ENCODE measurements at places on chromosomes 5 and 9. TPM values are rescaled to one million over a fixed set of nuclear protein-coding genes. Genes with fewer than 3 reads are reported as not detected.
A peak's percentile ranks its signal among the peaks of the same experiment; 100 is the strongest.

DNA sequence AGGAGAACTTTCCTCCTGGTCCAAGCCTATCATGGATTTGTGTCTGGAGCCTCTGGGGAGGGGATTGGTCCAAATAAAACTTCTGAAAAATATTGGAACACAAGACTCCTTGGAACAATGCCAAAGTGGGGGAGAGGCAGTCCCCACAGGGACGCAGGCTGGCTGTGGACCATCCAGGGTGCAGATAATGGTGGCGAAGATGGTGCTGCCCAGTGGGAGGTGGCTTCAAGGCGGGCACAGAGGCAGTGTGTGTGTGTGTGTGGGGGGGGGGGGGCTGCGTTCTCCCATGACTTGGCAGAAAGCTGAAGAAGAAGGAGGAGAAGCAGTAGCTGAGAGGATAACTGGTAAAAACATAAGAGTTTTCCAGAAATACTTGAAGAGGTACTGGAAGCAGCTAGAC lies 186.4 kb downstream of the MELK start:
- no peak overlapping the region for H3K27ac ChIP-seq
- H3K4me3 ChIP-seq = no peak overlapping the region
- no peaks in the 10 kb centered on the region for H3K4me1 ChIP-seq
- DNase-seq = no peak
- no peaks in the 10 kb centered on the region for H3K36me3 ChIP-seq

DNA sequence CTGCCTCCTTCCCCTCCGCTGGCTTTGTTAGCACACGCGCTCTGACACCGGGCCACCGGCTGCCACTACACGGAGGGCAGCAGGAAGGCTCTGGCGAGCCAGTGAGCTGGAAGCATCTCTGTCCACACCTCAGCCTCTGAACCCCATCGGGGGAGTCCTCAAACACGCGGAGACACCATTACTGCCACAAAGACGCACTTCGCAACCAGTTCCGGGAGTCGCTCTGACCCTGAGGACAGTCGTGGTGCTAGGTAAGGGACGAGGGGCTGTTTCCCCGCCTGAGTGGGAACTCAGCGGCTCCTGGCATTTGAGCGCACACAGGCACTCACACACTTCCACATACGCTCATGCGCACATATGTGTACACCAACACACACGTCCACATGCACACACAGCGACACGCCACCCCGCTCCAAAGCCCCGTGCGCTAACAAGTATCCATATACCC lies 160.0 kb downstream of the C9orf152 start:
- H3K4me3 ChIP-seq = no peak overlapping the region
- H3K36me3 ChIP-seq = no peaks in the 10 kb centered on the region
- no peak overlapping the region for H3K27ac ChIP-seq
- peak; percentile 54 for DNase-seq
- no peaks in the 10 kb centered on the region for H3K27me3 ChIP-seq

- H3K36me3 ChIP-seq = no peaks in the 10 kb centered on the region
- no peak overlapping the region for H3K4me3 ChIP-seq
- peaks cover 5% of the 10 kb centered on the region for H3K4me1 ChIP-seq
- no peaks in the 10 kb centered on the region for H3K27me3 ChIP-seq
- DNase-seq = no peak
- H3K27ac ChIP-seq = no peak overlapping the region
These were observed 4.1 kb downstream of the CDK7 start for GRCh38 chr5:69238760-69239251.

Gene ACTL7A
- not detected for total RNA-seq

DNA sequence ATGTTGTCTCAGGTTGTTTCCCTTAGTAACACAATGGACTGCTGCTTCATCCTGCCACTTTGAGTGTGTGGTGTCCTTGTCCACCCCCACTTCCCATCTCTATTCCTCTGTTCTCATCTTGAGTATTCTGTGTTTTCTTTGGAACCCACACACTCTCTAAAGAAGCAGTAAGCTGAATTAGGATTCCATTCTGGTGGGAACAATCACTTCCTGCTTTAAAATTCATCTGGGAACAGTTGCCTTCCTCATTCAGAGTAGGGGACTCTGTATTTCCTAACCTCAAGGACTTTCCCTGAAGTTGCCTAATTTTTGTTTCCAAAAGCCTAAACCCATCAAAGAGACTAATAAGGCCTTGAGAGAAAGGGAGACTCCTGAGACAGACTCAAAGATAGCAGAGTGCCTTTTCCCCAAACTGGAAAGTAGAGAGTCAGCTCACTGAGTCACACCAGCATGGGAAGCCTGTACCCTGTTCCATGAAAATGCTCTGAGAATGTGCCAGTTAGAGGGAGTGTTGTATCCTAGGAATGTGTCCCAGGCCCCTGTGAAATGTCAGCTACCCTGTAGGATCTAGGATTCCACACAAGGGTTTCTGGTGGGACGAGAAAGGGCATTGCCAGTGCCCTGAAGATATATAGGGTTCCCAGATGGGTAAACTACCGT lies 63.6 kb downstream of the CCDC192 start:
- H3K27ac ChIP-seq = no peak overlapping the region
- H3K36me3 ChIP-seq = no peaks in the 10 kb centered on the region
- no peaks in the 10 kb centered on the region for H3K4me1 ChIP-seq
- H3K4me3 ChIP-seq = no peak overlapping the region
- H3K27me3 ChIP-seq = no peaks in the 10 kb centered on the region
- no peak for DNase-seq

Gene DCAF12
- 35.2 TPM for total RNA-seq

DNA sequence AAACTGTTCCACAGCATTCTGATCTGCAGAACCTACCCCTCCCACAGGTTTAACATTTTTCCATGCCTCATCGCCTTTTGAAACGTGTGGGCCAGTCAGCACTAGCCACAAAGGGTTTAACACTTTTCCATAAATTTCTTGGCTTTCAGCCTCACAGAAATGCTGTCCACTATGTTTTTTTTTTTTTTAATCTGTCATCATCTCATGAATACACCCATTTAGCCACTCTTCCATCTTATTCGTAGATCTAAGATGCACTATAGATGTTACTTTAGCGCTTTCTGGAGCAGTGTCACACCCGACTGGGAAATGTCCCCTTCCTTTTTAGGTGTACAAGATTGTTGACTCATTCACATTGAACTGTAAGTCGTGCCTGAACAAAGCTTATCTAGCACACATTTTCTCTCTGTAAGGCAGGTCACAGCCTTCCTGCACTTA lies 62.3 kb downstream of the GCNT1 start:
- H3K27me3 ChIP-seq = no peaks in the 10 kb centered on the region
- H3K27ac ChIP-seq = no peak overlapping the region
- no peaks in the 10 kb centered on the region for H3K4me1 ChIP-seq
- H3K36me3 ChIP-seq = no peaks in the 10 kb centered on the region
- DNase-seq = no peak

DNA sequence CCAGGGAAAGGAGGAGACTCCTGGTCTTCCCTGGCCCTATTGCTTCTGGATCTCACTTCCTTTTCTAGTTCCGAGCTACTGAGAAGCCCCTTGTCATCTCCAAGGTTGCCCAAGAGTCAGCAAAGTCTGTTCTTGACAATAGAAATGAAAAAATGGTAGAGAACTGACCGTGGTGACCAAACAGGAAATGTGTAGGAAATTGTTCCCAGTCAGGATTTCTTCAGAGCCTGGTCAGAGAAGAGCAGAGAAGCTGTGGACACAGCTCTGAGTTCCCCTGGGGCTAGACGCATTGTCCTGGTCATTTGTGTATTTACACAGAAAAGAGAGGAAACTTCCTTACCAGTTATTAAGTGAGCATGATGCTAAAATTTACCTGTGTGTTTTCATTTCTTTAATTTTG lies 35.6 kb downstream of the S1PR3 start:
- no peak for DNase-seq
- H3K27ac ChIP-seq = no peak overlapping the region
- no peaks in the 10 kb centered on the region for H3K27me3 ChIP-seq
- H3K36me3 ChIP-seq = no peaks in the 10 kb centered on the region

DNA sequence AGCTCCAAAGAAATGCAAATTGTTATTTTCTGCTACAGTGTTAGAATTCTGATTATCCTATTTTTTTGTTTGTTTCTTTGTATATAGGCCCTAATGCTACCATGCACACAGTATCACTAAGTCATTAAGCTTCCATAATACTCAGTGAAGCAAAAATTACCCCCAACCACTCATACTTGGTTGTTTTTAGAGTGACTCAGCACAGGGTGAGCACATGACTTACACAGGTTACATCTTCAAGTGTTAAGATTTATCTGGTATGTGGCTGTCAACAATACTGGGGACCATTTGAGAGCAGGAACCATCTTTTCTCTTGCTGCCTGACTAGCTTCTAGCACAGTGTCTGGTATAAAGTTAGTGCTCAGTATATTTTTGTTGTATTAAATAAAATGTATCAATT lies 255.8 kb upstream of the SLC24A2 start:
- H3K27me3 ChIP-seq = no peaks in the 10 kb centered on the region
- no peak overlapping the region for H3K4me3 ChIP-seq
- H3K4me1 ChIP-seq = no peaks in the 10 kb centered on the region
- no peak for DNase-seq
- no peak overlapping the region for H3K27ac ChIP-seq
- H3K36me3 ChIP-seq = no peaks in the 10 kb centered on the region

Gene FBN2
- 0.84 TPM for total RNA-seq

Gene PCDHA6
- total RNA-seq = 0.45 TPM

DNA sequence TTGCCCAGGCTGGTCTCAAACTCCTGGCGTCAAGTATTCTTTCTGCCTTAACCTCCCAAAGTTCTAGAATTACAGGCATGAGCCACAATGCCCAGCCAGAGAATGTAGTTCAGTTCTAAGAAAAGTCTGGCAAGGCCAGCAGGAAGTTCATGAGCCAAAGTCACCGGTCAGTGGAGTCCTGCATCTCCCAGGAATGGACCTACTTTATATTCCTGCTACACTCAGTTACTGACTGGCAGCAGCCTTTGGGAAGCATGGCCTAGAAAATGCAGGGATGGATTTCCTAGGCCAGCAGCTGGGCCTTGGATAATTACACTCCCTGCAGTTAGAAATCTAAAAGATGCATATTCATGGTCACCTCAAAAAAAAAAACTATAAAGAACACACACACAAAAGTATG lies 135.7 kb downstream of the CAAP1 start:
- no peaks in the 10 kb centered on the region for H3K36me3 ChIP-seq
- no peak overlapping the region for H3K4me3 ChIP-seq
- H3K27me3 ChIP-seq = no peaks in the 10 kb centered on the region
- DNase-seq = no peak
- H3K27ac ChIP-seq = no peak overlapping the region
- H3K4me1 ChIP-seq = no peaks in the 10 kb centered on the region

DNA sequence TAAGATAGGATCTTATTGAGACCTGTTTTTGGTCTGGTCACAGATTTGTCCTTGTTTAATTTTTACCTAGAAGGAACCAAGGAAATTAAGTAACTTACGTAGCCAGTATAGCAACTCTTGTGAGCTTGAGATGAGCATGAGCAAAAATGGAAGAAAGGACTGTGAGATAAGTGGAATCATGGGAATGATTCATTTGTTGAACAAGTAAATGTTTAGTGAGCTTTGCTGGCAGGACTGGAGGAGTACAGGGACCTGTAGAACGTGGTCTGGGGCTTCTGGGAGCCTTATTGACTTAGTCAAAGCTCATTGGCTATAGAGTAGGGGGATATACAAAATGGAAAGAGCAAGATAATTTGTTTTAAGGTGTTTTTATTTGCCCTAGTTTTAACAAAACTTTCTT lies 3.0 kb downstream of the RAD23B start:
- H3K4me3 ChIP-seq = no peak overlapping the region
- H3K27me3 ChIP-seq = no peaks in the 10 kb centered on the region
- no peaks in the 10 kb centered on the region for H3K4me1 ChIP-seq
- no peaks in the 10 kb centered on the region for H3K36me3 ChIP-seq
- DNase-seq = no peak

DNA sequence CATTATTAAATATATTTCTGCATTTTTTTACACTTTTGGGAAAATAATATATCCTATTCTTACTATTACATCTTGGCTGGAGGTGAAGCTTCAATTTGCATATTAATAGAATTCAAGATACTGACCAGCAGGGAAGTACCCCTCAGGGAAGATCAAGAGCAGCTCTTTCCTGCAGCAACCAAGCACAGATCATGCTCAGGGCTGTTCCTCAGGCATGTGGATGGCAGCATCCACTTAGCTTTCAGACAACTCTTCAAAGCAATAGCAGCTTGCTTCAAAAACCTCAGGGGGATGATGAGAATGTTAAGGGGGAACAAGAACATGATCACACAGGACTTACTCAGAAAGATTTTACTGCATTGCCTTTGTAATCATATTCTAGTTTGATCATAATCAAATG lies 731.8 kb downstream of the SEMA5A start:
- no peak overlapping the region for H3K27ac ChIP-seq
- H3K27me3 ChIP-seq = no peaks in the 10 kb centered on the region
- H3K4me1 ChIP-seq = no peaks in the 10 kb centered on the region
- DNase-seq = no peak
- H3K4me3 ChIP-seq = no peak overlapping the region
- H3K36me3 ChIP-seq = no peaks in the 10 kb centered on the region

- no peaks in the 10 kb centered on the region for H3K4me1 ChIP-seq
- no peaks in the 10 kb centered on the region for H3K36me3 ChIP-seq
- DNase-seq = no peak
- no peak overlapping the region for H3K27ac ChIP-seq
- H3K27me3 ChIP-seq = no peaks in the 10 kb centered on the region
- H3K4me3 ChIP-seq = no peak overlapping the region
These were observed 6.6 kb downstream of the IDNK start for GRCh38 chr9:83629433-83630104.

Gene LHX6
- 13.8 TPM for total RNA-seq

DNA sequence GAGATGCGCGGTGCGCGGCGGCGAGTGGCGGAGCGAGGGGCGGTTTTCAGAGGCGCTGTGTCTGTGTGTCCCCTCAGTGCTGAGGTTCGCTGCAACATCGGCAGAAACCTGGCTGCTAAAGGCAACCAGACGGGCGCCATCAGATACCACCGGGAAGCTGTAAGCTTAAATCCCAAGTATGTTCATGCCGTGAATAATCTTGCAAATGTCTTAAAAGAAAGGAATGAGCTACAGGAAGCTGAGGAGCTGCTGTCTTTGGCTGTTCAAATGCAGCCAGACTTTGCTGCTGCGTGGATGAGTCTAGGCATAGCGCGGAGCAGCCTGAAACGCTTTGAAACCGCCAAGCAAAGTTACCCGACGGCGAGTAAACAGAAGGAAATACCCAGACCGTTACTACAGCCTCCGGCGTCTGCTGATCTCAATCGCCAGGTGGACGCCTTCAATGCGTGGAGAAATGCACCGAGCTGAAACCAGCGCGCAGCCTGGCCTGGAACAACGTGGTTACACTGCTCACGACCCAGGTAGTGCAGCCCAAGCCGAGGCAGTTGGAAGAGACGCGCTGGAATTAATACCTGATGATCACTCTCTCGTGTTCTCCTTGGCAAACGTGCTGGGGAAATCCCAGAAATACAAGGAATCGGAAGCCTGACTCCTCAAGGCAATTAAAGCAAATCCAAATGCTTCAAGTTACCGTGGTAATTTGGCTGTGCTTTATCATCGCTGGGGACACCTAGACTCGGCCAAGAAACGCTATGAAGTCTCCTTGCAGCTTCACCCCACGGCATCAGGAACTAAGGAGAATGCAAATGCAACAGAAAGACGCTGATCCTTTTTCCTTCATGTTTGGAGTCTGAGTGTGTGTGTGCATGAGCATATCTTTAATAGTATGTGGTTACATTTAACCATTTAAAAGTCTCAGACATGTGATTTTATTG lies 15.9 kb downstream of the OR2V1 start:
- H3K36me3 ChIP-seq = no peaks in the 10 kb centered on the region
- no peaks in the 10 kb centered on the region for H3K27me3 ChIP-seq
- no peak overlapping the region for H3K4me3 ChIP-seq

Data from aorta (tissue), 5 donors.